Thyroid gland (tissue), 4 donors: ENCODE measurements at places on chromosomes 7 and 10. TPM values are rescaled to one million over a fixed set of nuclear protein-coding genes. Genes with fewer than 3 reads are reported as not detected.

LIPK gene
- total RNA-seq, result not detected

DNA sequence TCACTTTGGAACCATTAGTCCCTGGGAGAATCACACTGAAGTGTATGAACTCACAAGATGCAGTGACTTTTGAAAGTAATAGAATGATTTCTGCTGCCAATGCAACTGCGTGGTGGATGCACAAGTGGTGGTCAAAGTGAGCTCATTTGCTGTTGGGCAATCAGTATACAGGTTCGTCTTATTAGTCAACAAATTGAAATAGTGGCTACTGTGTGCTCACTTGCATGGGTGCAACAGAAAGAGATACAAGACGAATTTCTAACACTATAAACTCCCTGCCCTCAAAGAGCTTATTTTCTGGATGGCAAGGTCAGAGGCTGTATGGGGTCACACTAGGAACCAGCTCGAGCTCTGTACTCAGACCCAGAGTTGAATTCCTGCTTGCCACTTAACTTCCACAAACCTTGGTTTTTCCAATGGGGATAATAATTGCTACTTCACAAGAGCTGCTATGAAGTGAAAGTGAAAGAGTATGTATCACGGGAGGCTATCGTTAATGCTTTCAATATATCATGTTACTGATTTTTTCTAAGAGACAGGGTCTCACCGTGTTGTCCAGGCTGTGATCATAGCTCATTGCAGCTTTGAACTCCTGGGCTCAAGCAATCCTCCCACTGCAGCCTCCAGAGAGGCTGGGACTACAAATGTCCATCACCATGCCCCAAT, 8.3 kb upstream of the BCL7B start:
- no peaks in the 10 kb centered on the region for H3K27me3 ChIP-seq
- DNase-seq, result no peak

ELOVL3 gene
- total RNA-seq, result not detected

DNA sequence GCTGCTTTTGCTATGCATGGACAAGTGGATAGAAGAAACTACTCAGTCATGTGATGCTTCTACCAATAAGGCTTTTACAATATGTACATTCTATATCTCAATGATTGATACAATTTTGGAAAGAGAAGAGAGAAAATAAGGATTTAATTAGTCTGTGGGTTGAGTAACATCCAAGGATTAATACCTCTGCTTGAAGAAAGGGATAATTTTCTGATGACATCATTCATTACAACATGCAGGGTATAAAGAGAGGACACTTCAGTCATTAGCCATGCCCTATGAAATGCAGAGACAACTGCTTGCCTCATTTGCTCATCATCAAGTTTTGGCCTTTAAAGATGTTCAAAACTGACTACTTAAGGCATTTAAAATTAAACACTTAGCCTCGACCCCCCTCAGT, 237.3 kb downstream of the AHR start:
- no peaks in the 10 kb centered on the region for H3K27me3 ChIP-seq
- no peaks in the 10 kb centered on the region for H3K4me1 ChIP-seq
- H3K4me3 ChIP-seq, result no peak overlapping the region
- no peak for DNase-seq
- no peaks in the 10 kb centered on the region for H3K36me3 ChIP-seq

GRCh38 chr10:121553511-121554264, 44.6 kb downstream of the FGFR2 start:
- no peaks in the 10 kb centered on the region for H3K36me3 ChIP-seq
- H3K4me3 ChIP-seq, result no peak overlapping the region
- no peaks in the 10 kb centered on the region for H3K27me3 ChIP-seq
- DNase-seq, result peak; percentile 45

DNA sequence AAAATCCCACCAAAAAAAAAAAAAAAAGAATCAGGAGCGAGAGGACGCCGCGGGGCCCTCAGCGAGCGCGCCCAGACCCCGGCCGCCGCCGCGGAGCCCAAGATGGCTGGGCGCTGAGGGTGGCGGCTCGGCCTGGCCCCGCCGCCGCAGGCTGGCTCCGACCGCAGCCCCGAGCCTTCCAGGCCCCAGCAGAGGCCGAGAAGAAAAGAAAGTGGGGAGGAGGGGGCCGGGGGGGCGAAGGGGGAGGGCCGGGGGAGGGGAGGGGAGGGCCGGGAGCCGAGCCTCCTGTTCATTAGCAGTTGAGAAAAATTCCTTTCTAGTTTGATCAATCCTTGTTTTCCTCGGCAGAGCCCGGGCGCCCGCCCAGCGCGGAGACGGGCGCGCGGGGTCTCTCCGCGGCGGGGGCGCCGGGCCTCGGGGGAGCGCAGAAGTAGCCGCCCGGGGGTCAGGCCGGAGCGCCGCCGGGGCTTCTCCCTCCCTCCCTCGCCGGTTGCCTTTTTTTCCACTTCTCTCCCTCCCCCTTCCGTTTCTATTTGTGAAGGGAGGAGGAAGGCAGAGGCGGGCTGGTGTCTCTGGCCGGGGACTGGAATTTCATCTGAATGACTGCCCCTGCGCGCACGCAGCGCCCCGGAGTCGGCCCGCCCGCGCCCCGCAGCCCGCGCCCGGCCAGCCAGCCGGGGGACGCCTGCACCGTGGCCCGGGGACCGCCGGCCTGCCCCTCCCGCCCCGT, 778 bp upstream of the TRIM8 start:
- H3K36me3 ChIP-seq, result no peaks in the 10 kb centered on the region
- no peaks in the 10 kb centered on the region for H3K27me3 ChIP-seq
- H3K4me3 ChIP-seq, result peak overlapping the region; percentile 98
- H3K4me1 ChIP-seq, result peaks cover 26% of the 10 kb centered on the region
